ENCODE measurements at places on chromosomes 7 and 10.

DNA sequence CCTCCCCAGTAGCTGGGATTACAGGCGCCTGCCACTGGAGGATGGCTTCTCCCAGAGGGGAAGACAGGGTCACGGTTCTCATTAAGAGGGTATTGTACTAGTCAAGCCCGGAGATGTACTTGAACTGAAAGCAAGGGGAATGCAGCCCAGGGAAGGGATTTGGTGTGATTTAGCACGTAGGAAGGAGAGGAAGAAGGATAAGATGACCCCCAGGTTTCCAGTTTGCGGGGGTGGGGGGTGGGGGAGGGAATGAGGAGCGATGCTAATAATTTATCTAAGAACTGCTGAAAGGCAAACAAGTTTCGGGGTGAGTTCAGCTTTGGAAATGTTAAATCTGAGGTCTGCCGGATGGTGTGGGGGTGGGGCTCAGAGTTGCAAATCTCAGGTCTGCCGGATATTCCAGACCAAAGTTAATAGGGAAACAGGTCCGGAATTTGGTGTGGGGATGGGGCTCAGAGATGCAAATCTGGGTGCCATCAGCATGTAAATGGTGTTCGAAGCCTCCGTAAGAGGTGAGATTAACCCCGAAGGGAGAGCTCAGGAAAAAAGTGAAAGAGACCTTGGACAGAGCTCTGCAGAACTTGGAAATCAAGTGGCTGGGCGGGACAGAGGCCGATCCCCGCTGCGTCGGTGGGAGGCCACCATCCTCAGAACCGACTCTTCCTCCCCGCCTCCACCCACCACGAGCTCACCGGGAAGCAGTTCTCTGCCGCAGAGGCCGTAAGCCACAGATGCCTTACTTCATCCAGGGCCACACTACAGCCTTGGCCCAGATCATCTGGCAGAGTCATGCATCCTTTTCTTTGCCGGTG, 1.6 kb upstream of the SEPHS1 start:
- DNase-seq: no peak

GRCh38 chr7:143129477-143129876, 2.4 kb upstream of the PIP start:
- DNase-seq: no peak

DNA sequence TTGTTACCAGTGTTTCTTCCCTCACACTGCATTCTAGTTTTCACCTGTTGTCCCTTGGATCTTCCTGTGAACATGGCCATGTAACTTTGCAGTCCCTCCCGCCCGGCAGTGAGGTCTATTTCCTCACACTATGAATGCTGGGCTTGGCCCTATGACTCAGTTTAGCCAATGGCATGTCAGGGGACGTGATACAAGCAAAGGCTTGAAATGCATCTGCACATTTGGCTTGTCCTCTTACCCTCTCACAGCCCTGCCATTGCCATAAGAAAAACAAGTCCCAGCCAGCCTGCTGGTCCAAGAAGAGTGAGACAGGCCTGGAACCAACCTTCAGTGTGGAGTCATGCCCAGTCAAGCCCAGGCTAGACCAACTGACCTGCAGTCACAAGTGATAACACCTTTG, 17.1 kb upstream of the EZH2 start:
- DNase-seq: no peak

- no peak for DNase-seq
These were observed 71.2 kb upstream of the RPA3 start for GRCh38 chr7:7789551-7789988.

GRCh38 chr10:22657566-22658225, 56.7 kb downstream of the PIP4K2A start:
- no peak for DNase-seq

DNA sequence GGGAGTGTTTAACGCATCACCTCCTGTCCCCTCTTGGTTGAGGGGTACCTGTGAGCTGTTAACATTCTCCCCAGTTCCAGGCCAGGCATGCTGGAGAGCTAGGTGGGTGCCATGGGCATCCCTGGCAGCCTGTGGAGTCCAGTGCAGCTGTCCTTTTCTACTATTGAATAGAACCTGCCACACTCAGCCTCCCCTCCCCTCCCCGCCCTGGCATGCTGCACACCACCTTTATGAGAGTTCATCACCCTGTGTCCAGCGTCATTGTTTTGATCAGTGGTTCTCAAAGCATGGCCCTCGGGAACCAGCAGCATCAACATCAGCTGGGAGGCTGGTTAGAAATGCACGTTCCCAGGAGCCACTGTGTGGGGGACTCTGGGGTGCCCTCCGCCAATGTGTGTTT, 157.3 kb upstream of the PRR15 start:
- no peak for DNase-seq

- DNase-seq: no peak
These were observed 57.2 kb downstream of the SLC16A12 start for GRCh38 chr10:89478085-89478738.

- no peak for DNase-seq
These were observed 32.3 kb upstream of the IMMP2L start for GRCh38 chr7:111594602-111595001.

DNA sequence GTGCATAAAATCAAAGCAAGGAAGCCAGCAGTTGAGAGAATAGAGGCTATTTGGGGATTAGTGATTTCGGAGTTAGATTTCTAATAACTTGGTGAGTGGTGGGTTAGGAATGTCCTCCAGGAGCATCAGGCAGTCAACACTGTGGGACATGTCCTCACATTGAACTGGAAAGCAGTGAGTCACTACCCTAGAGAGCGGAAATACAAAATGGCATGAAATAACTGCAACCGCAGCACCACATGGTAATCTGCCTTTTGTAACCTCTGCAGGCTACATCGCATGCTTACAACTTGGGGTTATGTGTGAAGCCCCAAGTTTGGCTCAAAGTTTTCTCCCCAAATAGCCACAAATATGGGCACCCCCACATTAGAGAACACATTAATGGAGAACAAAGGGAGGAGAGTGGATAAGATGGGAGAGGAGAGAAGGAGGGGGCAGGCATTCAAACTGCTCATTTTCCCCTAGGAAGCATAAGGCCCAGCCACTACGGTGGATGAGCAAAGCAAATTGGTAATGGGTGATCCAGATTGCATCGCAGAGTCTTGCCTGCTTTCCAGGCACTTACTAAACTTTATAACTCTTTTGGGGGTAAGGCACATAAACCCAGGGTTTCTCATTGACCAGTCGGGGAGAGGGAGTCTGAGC, 22.0 kb upstream of the SLF2 start:
- no peak for DNase-seq

DNA sequence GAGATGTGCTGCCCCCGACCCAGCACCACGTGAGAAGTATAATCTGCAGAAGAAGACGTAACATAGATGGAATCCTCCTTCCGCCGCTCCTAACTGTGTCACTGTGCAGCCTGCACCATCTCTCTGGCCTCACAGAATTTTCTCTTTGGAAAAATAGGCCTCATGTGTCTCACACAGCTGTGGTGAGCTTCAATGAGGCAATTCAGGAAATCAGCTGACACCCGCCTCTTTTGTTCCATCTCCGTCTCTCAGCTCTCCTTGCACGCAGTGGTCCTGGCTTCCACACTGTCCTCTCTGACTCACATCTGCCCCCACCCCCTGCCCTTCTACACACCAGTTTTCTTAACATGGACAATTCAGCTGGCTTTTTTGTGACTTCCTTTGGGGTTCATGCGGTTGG, 7.2 kb downstream of the C10orf90 start:
- no peak for DNase-seq

GRCh38 chr10:89458291-89458690, 43.9 kb downstream of the IFIT5 start:
- no peak for DNase-seq

- DNase-seq: no peak
These were observed 83.1 kb downstream of the LHPP start for GRCh38 chr10:124544711-124545110.

GRCh38 chr10:97540669-97541500, 31.7 kb upstream of the ANKRD2 start:
- DNase-seq: no peak

DNA sequence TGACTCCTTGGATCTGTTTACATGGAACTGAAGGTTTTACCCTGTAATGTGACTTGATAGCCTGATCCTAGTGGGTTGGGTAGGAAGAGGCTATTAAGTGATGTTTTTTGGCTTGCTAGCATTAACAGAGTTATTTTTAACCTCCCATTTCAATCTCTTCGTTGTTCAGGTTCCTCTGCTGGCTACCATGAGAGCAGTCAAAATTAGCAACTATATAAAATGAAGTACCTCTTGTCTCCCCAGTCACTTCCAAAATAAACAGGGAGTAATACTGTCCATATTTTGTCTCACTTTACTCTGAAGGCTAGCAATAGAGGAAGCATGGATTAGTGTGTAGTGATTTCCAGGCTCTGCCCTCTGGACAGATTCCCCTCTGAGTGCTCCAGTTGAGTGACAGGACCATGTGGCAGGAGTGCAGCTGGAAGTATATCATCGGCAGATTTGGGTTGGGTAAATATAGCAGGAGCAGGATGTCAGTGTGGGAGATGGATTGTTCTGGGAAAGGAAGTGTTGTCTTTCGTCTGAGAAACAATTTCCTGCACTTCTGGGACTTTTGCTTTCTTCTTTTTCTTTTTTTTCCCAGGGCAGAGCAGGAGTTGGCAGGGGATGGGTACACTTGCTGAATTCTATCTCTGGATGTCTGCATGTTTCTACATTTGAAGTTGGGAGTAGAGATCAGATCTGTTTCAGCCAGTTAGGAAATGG, 35.2 kb downstream of the GBF1 start:
- DNase-seq: no peak

DNA sequence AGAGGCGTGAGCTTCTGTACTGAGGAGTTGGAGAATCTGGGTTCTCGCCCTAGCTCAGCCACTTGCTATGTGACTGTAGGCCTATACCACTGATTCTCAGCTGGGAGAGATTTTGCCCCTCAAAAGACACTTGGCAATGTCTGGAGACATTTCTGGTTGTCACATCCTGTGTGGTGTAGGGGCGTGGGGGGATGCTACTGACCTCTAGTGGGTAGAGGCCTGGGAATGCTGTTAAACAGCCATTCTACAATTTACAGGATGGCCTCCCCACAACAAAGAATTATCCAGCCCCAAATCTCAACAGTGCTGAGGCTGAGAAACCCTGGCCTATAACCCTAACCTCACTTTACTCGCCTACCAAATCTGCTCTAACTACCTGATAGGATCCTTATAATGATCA, 58.8 kb upstream of the GAD2 start:
- DNase-seq: no peak

DNA sequence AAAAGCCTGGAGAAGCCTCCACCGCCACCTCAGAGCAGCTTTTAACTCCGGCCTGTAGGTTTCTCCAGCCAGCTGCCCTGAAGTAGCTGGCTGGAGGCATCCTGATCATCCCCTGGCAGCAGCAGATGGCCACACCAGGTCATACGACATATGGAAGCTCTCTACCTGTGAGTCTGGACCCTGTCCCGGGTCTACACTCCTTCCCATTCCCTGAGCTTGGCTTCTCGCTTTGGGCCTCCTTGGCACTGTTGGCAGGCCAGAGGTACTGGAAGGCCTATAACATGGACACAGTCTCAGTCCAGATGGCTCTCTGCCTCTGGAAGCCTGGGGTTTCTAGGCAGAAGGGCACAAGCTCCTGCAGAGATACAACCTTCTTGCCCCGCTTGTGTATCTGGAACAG, 43.5 kb upstream of the TRIM8 start:
- DNase-seq: no peak

DNA sequence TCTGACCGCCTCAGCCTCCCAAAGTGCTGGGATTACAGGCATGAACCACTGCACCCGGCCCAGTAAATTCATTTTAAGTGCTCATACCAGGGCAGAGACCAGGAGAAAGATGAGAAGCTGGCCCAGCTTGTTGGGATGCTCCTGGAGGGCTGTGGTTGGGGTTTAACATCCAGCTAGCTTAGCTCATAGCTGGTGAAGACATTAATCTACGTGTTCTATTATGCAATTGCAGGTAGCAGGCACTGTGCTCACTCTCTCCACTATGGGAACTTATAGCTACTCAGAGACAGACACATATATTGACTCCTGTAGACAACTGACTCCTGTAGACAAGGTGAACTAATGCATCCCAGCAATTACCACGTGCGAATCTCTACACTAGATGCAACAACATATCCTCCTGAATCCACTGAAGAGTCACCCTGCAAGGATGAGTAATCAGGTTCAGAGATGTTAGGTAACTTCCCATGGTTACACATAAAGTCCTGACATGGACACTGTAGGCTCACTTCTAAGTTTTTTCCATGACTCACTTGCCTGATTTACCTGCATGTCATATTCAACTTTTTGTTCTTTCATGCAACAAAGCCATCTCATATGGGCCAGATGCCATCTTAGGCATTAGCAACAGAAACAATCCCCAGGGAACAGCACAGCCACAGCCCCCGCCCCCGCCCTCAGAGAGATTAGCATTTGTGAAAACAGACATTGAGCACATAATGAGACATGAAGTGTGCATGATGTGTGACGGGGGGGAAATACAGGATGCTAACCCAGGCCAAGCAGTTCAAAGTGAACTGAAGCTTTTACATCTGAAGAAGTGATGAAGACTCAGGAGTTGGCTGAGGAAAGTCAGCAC, 37.2 kb downstream of the ERLIN1 start:
- DNase-seq: no peak

- DNase-seq: no peak
These were observed 148.6 kb upstream of the SVIL start for GRCh38 chr10:29783201-29783947.

GRCh38 chr7:55127622-55128081, 108.8 kb downstream of the EGFR start:
- no peak for DNase-seq

DNA sequence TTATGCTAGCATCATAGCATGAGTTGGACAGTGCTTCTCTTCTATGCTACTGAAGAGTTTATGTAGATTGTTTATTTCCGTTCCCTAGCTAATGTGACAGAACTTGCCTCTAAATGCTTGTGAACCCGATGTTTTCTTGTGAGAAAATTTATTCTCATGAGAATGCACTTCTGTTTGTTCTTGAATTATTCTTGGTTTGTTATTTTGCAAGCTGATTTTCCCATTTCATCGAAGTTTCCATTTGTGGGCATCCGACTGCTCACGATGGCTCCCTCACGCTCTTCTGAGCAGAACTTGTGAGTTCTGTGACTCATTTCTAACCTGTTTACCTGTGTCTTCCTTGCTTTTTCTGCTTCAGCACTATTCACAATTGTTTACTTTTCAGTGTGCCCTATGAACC, 59.9 kb downstream of the WDFY4 start:
- DNase-seq: no peak

DNA sequence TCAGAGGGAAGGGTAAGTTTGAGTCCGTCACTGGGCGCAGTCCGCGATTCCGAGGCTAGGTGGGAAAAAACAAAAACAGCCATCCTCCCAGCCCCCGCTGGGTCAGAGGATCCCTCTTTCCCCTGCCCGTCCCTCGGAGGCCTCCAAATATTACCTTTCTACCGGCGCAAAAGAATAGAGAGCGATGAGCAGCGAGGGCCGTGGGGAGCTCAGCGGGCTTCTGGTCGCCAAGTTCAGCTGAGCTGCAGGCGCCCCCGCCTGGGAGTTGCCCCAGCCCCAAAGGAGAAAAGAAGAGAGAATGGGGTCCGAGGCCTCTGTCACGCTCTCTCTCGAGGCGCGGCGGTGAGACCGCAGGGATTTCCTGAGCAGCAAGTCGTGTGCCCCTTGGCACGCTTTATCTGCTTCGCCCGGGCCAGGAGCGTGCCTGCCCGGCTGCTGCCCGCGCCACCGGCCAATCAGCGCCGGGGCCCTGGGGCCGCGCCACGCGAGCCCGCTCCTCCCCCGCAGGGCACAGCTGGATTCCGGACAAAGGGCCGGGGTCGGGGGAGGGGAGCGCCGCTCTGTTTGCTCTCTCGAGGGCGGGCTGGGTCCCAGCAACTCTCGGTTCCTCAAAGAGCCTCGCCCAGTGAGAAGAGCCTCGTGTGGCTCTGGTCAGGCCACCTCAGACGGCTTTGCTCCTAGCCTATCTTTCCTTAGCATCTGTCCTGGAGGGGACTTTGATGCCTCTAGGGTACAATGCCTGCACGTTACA, at the start of gene NEUROG3:
Gene NEUROG3 (minus strand): TSS at position 367 of the 751 bp plus-strand sequence. CDS start 379 bp downstream, outside the sequence.
- no peak for DNase-seq

- DNase-seq: no peak
These were observed 2.9 kb upstream of the OSBPL3 start for GRCh38 chr7:24982917-24983316.

All from activated CD4-positive, alpha-beta T cell treated with anti-CD3 and anti-CD28 coated beads for 1 hour (primary cell).